ENCODE measurements at places on chromosomes 6 and 20.

DNA sequence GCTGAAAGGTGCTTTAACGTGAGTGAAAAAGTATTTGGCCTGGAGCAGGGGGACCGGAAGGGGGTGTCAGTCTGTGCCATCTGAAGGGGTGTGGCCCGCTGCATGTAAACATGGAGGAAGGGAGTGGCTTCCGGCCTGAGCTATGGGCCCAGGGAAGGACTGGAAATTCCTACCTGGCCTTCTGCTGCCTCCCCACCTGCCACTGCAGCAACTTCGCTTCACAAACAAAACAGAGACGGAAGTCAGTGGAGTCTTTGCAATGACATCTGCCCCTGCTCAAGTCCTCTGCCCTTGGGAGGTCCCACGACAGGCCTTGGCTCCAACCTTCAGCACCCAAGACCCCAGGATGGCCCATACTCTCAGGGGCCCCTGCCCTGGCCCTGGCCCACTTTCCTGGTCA is 28.1 kb upstream of the FOXP4 start:
- DNase-seq: no peak

DNA sequence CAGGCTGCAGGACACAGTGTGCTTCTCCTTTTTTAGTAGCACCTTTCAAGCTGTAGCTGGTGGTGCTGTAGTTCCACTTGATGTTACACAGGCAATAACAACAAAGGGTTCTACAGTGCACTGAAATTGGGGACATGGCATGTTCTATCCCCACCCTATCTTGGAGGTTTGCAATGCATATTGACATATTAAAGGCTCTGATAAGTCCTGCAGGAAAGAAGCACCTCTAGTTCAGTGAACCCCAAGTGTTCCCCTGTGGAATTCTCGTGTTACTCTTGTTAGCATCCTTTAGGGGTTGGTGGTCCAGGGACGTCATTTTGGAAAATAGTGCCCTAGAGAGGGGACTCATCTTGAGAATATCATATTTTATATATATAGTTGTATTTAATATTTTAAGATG is 337.6 kb downstream of the DHX35 start:
- DNase-seq: no peak

DNA sequence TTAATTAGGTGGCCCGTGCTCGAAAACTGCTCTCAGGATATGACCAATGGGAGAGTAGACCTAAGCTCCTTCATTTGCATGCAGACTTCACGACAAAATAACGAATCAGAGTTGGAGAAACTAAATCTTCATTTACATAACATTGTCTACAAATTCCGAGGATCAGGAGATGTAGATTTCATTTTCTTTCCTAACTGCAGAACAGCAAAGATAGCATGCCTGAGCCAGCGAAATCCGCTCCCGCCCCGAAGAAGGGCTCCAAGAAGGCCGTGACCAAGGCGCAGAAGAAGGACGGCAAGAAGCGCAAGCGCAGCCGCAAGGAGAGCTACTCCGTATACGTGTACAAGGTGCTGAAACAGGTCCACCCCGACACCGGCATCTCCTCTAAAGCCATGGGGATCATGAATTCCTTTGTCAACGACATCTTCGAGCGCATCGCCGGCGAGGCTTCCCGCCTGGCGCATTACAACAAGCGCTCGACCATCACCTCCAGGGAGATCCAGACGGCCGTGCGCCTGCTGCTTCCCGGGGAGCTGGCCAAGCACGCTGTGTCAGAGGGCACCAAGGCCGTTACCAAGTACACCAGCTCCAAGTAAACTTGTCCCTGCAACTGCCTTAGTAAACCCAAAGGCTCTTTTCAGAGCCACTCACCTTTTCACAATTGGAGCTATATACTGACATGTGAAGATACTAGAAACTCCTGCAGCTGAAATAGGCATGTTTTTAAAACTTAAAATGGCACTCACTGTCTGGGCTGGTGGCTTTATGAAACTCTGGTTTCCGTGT is 96.5 kb downstream of the HFE start:
- peak; percentile 68 for DNase-seq

DNA sequence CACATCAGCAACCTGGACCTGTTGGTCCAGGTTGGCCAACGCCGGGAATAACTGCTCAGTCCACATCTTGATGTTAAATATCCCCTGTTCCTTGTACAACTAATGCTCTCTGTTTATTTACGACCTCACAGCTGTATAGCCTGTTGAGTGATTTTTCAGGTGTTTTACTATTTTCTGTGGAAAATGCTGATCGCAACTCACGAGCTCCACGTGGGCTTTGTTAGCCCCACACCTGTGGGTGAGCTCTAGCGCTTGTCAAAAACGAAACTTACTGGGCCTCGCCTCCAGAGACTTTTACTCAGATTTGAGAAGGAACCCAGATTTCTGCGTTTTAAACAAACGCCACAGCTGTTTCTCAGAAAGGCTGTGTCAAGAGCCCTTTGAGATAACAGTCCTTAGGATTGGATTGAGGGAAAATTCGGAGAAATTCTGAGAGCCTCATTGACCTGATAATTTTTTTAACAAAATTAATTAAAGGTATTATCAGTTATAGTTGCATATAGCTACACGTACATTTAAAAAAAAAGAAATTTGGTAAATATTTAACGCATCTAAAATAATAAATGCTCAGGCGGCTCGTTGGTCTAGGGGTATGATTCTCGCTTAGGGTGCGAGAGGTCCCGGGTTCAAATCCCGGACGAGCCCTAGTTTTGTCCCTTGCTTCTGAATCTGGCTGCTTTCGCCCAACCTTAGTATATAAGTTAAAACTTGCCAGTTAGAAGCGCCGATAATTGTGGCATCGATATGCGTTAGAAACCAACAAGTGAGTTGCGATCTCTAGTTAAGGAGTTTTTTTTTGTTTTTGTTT is 16.7 kb downstream of the HMGN4 start:
- DNase-seq: peak; percentile 74

DNA sequence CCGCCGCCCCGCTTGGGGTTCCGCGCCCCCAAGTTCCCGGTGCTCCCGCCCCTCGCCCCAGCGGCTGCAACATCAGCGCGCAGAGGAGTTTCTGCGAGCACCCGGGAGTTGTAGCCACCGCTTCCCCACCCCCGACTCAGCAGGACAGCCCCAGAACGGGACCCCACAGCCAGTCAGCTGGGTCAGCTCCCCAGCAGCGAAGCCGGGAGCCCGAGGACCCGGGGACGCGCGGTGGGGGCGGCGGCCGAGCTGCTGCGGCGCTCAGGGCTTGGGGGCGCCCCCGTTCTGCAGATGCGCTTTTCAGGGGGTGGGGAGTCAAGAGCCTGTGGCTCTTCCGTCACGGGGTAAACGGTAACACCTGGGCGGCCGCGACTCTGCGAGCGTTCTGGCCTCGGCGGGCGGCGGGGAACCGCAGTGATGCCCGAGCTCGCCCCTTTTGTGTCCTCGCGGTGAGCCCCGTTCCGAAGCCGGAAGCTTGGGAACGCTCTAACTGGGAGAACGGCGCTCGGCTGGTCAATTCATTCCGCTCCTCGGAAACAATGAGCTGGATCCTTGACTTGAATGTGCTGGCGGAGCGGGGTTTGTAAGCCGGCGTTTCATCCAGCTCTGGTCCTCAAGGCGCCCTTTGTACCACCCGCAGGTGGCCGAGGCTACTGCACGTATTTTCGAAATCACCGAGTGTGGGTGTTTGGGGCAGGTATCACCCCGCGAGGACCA is 774 bp downstream of the PLEKHG1 start:
- peak; percentile 75 for DNase-seq

- DNase-seq: no peak
Measured at GRCh38 chr6:43953794-43954310, 173.4 kb downstream of the MRPL14 start.

- DNase-seq: peak; percentile 80
Measured at GRCh38 chr20:33732166-33732970, 572 bp downstream of the ZNF341 start.

GRCh38 chr6:56742122-56742791 is 99.6 kb upstream of the DST start:
- DNase-seq: no peak

GRCh38 chr6:113629256-113629655 is 227.9 kb upstream of the MARCKS start:
- no peak for DNase-seq

- no peak for DNase-seq
Measured at GRCh38 chr20:45230631-45231030, 9.5 kb downstream of the SEMG2 start.

DNA sequence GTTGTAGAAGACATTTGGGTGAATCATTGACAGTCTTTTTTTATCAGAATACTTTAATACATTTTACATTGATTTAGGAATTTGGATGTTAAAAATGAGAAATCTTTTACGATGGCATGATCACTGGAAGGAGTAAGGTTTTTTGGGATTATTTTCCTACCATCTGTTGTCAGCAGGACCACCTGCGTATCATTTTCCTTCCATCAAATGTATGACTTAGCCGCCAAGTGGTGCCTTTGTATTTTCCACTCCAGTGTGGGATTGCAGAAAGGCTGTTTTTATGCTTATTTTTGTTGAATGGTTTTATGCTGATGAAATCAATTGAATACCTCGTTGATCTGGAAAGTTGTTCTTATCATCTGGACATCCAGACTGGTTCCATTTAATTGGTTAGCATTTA is 35.8 kb downstream of the AKAP12 start:
- no peak for DNase-seq

GRCh38 chr6:43306086-43306485 is 2.5 kb downstream of the CRIP3 start:
- no peak for DNase-seq

- no peak for DNase-seq
Measured at GRCh38 chr6:160333101-160333500, 15.1 kb upstream of the SLC22A3 start.

- peak; percentile 4 for DNase-seq
Measured at GRCh38 chr20:8601542-8601912, 467.4 kb upstream of the PLCB4 start.

DNA sequence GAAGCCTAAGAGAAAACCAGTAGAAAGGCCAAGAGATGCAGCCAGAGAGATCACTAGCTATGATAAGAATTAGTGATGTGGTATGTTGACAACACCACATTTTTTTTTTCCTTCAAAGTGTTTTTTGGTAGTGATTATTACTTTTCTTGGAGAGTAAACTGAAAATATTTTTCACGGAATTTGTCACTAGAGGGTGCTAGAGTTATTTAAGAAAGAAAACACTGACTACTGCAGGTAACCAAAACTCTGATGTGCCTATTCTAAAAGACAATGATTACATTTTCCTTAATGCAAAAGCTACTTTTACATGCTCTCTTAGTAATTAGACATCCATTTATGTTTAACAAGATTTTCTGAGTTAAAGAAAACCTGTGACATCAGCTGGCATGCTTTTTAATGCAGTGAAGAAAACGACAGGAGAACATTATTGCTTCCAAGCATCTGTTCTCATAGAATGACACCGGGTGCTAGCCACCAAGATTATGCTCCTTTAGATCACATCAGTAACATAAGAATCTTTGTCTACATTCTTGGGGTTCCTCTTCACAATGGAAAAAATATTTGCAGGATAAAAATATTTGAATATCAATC is 28.8 kb downstream of the RWDD2A start:
- DNase-seq: no peak

- DNase-seq: no peak
Measured at GRCh38 chr6:147058786-147059385, 145.3 kb upstream of the STXBP5 start.

DNA sequence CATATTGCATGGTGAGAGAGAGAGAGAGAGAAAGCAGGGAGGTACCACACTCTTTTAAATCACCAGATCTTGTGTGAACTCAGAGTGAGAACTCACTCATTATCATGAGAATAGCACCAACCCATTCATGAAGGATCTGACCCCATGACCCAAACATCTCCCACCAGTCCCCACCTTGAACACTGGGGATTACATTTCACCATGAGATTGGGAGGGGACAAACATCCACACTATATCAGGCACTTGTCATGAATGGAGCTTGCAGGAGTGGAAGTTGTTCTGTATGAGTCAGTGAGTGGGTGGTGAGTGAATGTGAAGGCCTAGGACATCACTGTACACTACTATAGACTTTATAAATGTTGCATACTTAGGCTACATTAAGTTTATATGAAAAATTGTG is 47.7 kb upstream of the RNF182 start:
- DNase-seq: no peak

DNA sequence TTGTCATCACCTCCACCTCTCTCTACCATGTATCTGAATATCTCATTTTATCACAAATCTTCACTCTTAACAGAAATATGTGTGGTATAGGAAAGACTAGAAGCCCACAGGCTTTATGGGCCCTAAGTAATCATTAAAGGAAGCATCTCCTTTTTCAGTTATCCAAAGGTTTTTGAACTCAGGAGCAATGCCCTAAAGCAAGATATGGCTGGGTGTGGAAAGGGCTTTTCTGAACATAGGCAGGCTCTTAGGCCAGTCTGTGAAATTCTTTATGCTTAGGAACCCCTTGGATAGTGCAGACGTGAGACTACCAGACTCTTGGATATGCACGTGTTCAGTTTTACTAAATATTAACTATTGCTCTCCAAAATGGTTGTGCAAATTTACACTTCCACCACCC is 99.5 kb downstream of the ADTRP start:
- no peak for DNase-seq

GRCh38 chr6:146287691-146288369 is 255.8 kb upstream of the RAB32 start:
- DNase-seq: no peak

GRCh38 chr20:62875419-62876361 is 14.1 kb upstream of the TCFL5 start:
- no peak for DNase-seq

DNA sequence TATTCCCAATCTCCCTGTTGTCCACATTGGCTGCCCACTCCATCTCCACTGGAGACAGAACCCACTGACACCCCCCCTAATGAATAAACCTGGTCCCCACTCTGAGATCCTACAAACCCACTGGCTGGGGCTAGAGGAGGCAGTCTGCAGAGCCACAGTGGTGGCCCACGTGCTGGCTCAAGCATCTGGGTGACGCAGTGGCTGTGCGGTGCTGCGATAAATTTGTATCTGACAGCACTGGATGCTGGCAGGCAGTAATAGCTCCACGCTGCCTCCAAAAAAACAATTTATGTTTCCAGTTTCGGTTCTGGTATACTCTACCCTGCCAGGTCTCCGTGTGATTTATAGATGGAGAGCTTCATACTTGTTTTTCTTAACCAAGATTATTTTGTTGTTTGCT is 87.1 kb upstream of the SYNDIG1 start:
- no peak for DNase-seq

GRCh38 chr20:38610521-38610920 is 8.9 kb downstream of the ARHGAP40 start:
- DNase-seq: no peak

DNA sequence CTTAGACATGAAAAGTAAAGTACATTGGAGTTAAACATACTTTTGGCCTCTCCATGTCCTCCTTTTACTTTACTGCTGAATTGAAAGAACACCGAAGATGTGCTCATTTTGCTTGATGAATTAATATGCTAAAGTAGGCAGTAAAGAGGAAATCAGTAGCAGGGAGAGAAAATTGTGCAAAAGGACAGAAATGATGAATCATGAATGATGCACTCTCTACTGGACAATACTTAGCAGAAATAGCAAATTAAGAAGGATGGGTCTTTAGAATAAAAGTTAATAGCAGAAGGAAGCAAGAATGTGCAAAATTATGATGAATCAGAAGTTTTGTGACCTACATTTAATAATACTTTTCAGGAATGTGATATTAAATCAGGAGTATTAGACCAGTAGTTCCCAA is 8.4 kb upstream of the SPINT3 start:
- DNase-seq: no peak

Data from stimulated activated naive CD8-positive, alpha-beta T cell treated with anti-CD3 and anti-CD28 coated beads, Interleukin-15, Interleukin-2, amounts not matched to agents 100 U/mL and 50 U/mL, for 24 hours (primary cell).